ENCODE measurements at places on chromosomes 3 and 15. TPM values are rescaled to one million over a fixed set of nuclear protein-coding genes. Genes with fewer than 3 reads are reported as not detected.

Gene OCA2
- total RNA-seq: not detected

Gene FBXW12
- total RNA-seq: not detected

GRCh38 chr15:56734013-56734635 lies 815 bp upstream of the ZNF280D start:
- DNase-seq: no peak

DNA sequence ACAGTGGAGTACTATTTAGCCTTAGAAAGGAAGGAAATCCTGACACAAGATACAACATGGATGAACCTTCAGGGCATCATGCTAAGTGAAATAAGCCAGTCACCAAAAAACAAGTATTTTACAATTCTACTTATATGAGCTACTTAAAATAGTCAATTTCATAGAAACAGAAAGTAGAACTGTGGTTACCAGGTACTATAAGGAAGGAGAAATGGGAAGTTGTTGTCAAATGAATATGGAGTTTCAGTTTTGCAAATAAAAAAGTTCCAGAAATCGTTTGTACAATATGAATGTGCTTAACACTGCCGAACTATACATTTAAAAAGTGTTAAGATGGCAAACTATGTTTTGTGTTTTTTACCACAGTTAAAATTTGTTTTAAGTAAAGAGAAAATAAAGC lies 26.8 kb downstream of the TRANK1 start:
- no peak for DNase-seq

Gene GABRB3
- 1.5 TPM for total RNA-seq

GRCh38 chr15:31065824-31066223 lies 35.7 kb downstream of the TRPM1 start:
- DNase-seq: no peak

Gene ATP13A5
- not detected for total RNA-seq

DNA sequence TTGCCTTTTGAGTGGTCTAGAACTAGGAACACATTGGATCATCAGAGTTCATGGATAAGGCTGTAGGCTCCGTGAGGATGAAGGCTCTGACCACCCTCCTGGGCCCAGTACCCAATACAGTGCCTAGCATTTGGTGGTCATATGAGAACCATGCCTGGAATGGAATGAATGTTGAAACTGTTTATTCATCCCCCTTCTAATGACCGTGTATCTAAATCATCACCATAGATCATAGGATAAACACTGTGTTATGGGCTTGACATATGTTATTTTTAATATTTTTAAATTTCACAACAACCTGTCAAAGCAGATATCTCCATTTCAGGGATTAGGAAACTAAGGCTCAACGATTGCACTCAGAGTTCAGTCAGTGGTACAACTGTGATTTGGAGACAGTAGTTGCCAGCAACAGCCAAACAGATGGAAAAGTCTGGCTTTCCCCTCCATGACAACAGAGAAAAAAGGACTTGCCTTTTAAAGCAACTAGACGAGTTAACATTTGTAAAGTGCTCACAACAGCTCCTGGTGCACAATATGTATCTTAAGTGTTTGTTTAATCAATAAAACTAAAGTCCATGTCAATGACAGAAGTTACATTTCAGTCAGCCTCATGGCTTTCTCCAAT lies 89.6 kb downstream of the TMEM266 start:
- peak; percentile 38 for DNase-seq

DNA sequence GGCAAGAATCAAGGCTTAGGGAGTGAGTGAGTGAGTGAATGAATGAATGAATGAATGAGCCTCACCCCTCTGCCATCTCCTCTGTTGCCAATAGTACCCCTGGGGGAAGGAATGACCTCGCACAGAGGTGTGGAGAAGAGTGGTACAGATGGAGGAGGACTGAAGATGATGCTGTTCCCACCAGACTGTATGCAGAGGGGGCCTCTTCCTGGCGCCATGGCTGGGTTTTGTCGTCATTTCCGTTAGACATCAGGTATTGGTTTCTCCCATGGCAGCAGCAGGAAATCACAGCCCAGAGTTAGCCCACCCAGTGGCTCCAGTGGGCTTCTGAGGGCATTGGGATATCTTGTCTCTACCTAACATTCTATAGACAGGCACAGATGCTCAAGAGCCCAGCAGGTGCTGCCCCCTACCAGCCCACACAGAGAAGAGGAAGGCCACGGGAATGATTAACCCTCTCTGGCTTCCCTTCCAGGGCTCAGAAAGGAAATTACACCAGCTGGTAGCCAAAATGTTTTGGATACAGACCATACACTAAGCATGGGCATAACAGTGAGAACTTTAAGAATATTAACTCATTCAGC lies 109.8 kb upstream of the SLC6A11 start:
- no peak for DNase-seq

GRCh38 chr3:19107719-19108118 lies 40.6 kb upstream of the KCNH8 start:
- no peak for DNase-seq

Gene LRRN1
- total RNA-seq: 0.33 TPM

DNA sequence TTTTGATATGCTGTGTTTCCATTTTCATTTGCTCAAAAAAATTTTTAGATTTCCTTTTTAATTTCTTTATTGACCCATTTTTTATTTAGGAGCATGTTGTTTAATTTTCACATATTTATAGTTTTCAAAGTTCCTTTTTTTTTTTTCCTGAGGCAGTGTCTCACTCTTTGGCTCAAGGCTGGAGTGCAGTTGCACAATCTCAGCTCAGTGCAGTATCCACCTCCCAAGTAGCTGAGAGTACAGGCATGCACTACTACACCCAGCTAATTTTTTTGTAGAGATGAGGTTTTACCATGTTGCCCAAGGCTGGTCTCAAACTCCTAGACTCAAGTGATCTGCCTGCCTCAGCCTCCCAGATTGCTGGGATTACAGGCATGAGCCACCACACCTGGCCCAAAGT lies 36.2 kb downstream of the PFN2 start:
- peak; percentile 59 for DNase-seq

Gene ZNF662
- 3.3 TPM for total RNA-seq

GRCh38 chr15:77002954-77003912 lies 8.3 kb downstream of the PSTPIP1 start:
- no peak for DNase-seq

DNA sequence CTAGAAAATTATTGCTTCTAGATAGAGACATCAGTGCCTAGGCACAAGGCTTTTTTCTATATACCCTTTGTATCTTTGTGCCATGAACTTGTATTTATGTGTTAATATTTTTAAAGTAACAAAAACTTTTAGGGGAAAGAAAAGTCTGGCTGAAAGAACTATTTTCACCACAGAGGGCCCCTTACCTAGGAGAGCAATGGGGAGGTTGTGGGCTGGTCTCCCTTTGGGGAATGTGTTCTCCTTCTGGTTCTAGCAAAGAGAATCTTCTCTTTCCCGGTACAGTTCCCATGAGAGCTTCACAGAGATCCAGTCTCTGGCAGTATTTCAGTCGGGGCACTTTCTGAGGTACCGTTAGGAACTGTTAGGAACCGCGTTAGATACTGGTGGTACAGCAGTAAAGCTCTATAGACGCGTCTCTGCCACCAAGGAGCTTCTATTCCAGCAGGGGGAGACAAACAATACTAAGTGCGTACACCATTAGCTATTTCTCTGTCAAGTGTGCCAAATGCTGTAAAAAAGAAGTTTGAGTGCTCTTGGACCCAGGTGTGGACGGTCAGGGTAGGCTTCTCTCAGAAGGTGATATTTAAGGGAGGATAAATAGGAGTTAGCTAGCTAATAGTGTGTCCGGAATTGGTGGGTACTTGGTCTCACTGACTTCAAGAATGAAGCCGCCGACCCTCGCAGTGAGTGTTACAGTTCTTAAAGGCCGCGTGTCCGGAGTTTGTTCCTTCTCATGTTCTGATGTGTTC lies 4.6 kb upstream of the EPB42 start:
- DNase-seq: peak; percentile 55

DNA sequence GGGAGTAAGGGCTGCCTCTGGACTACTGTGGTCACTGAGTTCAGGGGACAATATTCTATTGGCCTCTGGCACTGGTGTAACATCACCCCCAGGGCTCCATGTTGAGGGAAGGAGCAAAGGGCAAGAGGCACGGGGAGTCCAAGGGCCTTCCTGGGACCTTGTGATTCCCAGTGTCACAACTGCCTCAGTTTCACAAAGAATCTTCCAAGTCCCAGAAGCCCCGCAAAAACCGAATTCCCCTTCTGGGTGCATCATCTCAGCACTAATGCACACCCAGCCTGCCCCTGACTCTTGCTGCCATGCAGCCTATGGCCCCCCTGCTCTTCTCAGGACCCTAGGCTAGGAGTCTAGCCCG lies 5.5 kb downstream of the AMOTL2 start:
- DNase-seq: no peak

DNA sequence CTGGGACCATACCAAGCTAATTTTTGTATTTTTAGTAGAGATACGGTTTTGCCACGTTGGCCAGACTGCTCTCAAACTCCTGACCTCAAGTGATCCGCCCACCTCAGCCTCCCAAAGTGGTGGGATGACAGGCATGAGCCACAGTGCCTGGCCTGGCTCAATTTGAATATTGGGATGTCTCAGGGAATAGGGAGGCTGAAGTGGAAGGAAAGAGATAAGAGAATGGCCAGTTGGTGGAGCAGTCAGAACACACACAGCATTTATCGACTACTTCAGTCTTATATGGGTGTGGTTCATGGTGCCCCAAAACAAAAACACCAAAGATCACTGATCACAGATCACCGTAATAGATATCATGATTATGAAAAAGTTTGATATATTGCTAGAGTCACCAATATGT lies 144.4 kb downstream of the GMNC start:
- peak; percentile 28 for DNase-seq

DNA sequence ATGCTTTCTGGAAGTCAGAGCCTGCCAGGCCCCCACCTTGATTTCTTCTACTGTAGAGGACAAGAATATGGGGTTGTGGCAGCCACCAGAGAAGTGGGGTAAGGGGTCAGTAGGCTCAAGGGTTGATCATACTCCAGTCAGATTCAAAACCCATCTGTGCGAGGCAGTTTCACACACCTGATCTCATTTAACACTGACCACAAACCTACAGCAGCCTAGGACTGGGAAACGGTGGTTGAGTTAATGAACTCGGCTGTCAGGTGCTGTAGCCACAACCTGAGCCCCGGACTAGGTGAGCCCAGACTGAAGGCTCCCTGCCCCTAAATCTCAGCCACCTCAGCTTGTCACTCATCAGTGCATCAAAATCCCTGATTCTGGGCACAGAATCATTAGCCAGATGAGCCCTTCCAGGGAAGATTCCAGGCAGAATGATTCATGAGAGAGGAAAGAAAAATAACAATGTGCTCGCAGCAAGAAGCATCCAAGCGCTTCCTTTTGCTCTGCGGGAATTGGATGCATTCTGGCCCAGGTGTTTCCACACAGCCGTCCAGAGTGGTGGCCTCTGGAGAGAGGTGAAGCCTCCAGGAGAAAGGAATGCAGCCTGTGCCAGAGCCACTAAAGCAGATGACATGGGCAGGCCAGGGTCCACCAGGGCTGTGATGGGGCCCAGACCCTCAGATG lies 102.1 kb downstream of the SRGAP3 start:
- DNase-seq: no peak

Gene MESP2
- 0.99 TPM for total RNA-seq

Gene GOLGA8O
- total RNA-seq: 0.99 TPM

DNA sequence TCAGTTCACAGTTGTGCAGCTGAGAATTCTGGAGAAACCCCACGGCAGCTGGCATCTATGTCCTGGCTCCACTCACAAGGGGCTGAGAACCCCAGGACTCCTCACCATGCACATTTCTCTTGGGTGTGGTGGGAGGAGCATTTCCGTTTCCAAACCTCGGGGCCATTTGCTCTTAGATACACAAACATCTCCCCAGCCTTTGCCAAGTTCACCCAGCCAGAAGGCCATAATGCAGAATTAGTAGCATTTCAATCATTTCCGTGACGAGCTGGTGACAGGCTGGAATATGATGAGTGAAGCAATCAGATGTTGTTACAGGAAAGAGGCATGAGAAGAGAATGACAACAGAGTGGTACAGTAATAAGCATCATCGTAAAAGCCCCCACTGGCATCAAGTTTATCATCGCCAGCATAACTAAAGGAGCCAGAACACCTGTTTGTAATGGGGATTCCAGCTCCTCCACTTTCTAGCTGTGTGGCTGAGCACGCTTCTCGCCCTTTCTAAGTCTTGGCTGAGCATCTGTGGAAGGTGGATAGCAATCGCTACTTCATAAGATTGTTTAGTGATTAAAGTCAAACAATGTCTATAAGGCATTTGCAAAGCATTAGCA lies 82.0 kb downstream of the LIPC start:
- DNase-seq: no peak

- DNase-seq: peak; percentile 74
Observed at GRCh38 chr3:8301977-8302735, 199.5 kb upstream of the LMCD1 start.

DNA sequence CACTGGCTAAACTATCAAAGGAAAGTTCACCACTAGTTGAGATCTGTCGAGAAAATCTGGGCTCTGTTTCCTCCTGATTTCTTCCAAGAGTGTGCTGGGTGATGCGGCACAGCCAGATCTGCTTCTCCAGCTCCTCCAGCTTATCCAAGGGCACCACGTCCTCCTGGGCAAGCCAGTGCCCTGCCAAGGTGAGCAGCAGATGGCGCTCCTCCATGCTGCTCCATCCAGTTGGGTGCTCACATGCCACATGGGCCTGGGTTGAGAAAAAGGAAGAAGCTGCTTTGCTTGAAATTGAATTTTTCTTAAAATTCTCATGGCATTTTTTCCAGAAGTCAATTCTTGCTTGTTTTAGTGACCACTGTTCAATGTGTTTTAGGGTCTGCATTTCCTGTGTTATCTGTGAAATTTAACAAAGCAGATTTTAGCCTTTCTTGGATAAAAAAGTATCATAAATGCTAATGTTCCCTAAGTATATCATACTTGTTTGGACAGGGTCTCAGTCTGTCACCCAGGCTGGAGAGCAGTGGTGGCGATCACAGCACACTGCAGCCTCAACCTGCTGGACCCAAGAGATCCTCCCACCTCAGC lies 47.3 kb downstream of the EIF3J start:
- DNase-seq: peak; percentile 9

DNA sequence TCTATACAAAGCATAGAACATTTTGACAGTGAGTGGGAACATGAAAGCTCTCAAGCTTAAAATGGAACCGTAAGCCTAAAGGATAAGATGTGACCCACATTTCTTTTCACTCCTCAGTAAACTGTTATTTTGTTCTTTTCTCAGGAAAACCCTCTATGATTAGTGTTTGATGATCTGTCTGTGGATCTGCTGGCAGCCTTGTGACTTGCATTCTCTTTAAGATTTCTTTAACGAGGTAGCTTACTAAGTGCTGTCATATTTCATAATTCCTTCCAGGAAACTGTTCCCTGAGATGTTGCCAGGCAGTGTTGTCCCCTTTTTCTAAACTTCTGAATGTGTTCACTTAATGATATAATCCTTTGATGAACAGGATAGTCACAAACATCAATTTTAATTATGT lies 167.6 kb downstream of the PYDC2 start:
- DNase-seq: no peak

DNA sequence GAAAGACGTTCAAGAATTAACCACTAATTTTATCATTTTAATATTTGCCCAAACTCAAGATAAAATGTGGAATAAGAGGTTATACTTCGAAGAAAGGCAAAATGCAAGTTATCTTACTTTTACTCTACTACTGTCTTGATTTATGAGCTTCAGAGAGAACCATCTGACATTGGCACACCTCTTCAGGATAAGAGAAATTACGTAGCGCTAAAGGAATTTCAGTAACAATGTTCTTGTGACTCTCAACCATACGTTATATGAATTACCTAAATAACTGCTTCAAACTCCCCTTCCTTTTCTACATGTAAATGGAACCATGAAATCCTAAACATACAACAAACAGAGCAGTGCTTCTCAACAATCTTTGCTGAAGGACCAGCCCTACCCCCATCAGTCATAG lies 96.8 kb downstream of the ZNF385D start:
- peak; percentile 82 for DNase-seq

Gene CPLX3
- not detected for total RNA-seq

All from fibroblast of lung (primary cell).